ENCODE measurements at places on chromosomes 16 and 17.

- no peak for DNase-seq
Measured at GRCh38 chr16:21033704-21034103, 116.9 kb downstream of the DNAH3 start.

GRCh38 chr17:60535382-60536279 lies 9.6 kb upstream of the APPBP2 start:
- DNase-seq, result no peak

- DNase-seq, result no peak
Measured at GRCh38 chr16:57146040-57146647, 39.7 kb downstream of the PSME3IP1 start.

GRCh38 chr17:80031691-80032430 lies 3.8 kb downstream of the TBC1D16 start:
- no peak for DNase-seq

DNA sequence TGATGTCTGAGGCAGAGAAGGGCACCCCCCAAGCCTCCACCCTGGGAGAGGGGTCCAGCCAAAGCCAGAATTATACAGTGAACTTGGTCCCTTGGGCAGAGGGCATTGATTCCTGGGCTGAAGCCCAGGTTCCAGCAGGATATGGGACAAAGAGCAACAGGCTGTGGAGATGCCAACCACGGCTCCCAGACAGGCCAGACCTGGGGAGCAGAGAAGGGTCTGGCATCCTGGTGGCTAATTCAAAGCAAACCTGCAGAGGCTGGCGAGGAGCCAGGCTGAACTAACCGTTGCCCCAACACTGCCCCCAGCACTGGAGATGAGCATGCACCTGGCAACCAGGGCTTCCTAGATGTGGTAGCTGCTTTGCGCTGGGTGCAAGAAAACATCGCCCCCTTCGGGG lies 3.0 kb downstream of the CES3 start:
- no peak for DNase-seq

DNA sequence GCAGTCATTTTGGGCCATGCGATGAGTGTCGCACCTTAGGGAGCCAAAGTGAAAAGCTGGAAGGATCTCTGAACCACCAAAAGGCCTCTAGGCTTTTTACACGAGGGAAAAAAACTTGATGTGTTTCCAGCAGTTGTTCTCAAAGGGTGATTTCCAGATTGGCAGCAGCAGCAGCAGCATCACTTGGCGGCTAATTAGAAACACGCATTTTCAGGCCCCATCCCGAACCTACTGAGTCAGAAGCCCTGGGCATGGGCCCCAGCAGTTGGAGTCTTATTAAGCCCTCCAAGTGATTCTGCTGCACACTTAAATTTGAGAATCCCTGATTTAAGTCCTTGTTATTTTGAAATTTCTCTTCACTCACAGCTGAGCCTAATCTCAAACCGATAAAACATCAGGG lies 25.3 kb upstream of the PYY start:
- DNase-seq, result no peak

- no peak for DNase-seq
Measured at GRCh38 chr16:15880434-15881308, 7.7 kb downstream of the CEP20 start.

- no peak for DNase-seq
Measured at GRCh38 chr17:17120294-17120693, 78.0 kb downstream of the MPRIP start.

- DNase-seq, result no peak
Measured at GRCh38 chr16:175011-175949, 1.2 kb upstream of the HBA1 start.

- DNase-seq, result no peak
Measured at GRCh38 chr17:31371511-31372097, 19.9 kb upstream of the RAB11FIP4 start.

GRCh38 chr16:68369168-68369567 lies 58.3 kb downstream of the PRMT7 start:
- no peak for DNase-seq

GRCh38 chr17:42122371-42123303 lies at the start of gene HSPB9:
Gene HSPB9, plus strand, starts transcription at chr17:42122804. Its CDS starts 47 bp downstream, at chr17:42122851.
- no peak for DNase-seq

GRCh38 chr17:70190959-70191805 lies 21.9 kb downstream of the KCNJ2 start:
- DNase-seq, result no peak

DNA sequence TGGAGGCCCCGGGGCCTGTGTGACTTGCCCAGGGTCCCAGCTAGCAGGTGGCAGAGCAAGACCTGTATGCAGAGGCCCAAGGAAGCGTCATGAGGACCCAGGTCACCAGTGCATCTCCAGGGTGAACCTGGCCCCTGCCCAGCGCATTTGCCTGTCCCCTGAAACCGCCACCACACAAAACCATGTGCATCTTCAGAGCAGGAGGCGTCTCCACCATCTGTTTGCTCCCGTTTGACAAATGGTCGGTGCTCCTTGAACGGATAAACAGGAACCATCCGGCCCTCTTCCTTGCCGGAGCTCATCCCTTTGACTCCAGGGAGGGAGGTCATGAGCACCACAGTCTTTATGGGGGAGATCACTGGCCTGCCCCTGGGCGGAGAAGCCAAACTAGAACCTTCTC lies 62.5 kb downstream of the JPH3 start:
- no peak for DNase-seq

All from HTR-8/SVneo (cell line).